ENCODE measurements at places on chromosomes 2 and 18.

DNA sequence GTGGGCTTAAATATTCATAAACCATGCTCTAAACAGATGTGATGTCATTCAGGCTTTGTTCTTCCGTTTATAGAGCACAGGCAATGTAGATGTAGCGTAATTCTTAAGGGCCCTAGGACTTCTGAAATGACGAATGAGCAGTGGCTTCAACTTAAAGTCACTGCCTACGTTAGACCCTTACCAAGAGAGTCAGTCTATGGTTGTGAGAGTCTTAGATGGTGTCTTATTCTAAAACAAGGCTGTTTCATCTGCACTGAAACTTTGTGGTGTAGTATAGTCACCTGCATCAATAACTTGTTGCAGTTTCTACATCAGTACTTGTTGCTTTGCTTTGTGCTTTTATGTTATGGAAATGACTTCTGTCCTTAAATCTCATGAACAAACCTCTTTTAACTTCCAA lies 56.0 kb downstream of the PIK3C3 start:
- no peak for DNase-seq

DNA sequence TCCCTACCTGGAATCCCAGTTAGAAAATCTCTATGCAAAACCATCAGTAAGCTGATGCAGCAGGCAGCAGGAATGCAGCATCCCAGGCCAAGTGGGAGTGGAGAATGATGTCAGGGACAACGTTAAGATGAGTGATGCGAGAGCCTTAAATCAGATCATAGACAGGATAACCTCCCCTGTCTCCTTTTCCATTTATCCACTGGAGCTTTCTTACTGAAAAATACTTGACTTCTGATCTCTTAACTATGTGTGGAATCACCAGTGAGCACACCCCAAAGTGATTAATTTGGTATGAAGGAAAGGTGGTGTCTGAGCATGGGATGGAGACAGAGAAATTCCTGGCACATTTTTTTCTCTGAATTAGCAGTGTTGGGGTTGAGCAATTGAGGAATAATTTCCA lies 98.0 kb downstream of the RND3 start:
- DNase-seq = no peak

GRCh38 chr2:48668992-48669391 lies 51.3 kb downstream of the GTF2A1L start:
- DNase-seq = no peak

- DNase-seq = no peak
Measured at GRCh38 chr2:48467637-48468036, 62.3 kb upstream of the STON1 start.

DNA sequence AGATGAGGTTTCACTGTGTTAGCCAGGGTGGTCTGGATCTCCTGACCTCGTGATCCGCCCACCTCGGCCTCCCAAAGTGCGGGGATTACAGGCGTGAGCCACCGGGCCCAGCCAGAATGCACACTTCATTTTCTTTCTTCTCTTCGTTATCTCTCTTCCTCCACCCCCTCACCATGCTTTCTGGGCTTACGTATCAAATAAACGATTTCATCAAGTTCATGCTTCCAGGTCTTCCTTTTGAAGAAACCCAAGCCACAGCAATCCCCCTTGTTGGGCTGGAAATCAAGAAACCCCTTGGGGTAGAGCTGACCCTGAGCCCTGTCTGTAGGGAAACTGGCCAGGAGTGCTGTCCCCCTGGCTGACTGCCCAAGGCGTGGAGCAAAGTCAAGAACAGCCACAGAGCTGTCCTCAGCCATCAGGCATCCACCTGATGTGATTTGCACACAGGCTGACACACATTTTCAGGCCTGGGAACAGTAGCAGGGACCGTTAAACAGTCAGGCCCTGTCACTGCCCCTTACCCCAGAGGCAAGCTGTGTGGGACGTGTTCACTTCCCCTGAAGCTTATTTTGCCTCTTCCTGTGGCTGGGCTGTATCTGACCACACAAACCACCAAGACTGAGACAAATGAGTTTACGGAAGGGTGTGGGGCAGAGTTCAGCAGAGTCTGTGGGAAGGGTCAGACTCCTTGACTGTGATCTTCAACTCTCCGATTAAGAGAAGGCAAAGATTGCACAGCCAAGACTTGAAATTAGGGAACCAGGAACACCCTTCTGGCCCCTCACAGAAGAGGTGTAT lies 15.1 kb upstream of the NMUR1 start:
- DNase-seq = no peak

- DNase-seq = peak; percentile 69
Measured at GRCh38 chr18:37393945-37394609, 171.5 kb downstream of the CELF4 start.

GRCh38 chr18:374721-375168 lies 106.9 kb upstream of the THOC1 start:
- no peak for DNase-seq

DNA sequence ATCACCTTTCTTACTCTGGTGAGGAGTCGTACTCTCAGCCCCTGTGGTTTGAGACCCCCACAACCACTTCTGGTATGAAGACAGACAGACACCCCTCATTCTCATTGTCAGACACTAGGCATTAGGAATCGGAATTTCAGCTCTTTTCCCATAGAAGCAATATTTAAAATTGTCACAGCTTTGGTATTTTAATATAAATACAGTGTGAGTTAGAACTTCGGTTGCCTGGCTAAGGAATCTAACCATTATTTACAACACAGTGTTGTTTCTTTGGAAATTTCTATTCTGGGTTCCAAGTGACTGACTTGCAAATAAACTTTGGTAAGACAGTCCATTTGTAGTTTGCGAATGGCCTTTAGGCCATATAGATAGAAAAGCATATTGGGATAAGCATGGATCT lies 318.1 kb downstream of the PARD3B start:
- DNase-seq = no peak

DNA sequence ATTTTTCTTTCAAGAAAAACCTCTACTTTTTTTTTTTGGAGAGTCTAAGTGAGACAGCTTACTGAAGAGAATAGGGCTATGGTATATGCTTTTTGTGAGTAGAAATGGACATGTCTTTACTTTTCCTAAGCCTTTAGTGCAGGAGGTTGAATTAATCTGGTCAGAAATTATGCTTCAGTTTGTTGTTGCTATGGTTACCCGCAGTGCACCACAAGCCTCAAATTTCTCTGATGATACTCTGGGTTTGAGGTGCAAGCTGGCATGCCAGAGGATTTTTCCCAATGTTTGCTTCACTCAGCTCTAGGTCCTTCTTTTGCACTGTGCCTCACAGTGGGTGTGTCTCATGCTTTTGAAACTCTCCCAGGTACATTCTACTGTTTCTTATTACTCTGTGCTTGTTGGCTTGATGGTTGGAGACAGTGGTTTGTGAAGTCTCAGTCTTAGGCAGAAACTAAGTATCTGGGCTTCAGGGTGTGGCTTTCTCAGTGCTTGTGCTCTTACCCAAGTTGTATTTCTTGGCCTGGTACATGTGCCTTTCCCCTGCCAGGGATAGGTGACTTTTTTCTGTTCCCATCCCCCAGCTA lies 278.3 kb downstream of the RBM43 start:
- DNase-seq = no peak

DNA sequence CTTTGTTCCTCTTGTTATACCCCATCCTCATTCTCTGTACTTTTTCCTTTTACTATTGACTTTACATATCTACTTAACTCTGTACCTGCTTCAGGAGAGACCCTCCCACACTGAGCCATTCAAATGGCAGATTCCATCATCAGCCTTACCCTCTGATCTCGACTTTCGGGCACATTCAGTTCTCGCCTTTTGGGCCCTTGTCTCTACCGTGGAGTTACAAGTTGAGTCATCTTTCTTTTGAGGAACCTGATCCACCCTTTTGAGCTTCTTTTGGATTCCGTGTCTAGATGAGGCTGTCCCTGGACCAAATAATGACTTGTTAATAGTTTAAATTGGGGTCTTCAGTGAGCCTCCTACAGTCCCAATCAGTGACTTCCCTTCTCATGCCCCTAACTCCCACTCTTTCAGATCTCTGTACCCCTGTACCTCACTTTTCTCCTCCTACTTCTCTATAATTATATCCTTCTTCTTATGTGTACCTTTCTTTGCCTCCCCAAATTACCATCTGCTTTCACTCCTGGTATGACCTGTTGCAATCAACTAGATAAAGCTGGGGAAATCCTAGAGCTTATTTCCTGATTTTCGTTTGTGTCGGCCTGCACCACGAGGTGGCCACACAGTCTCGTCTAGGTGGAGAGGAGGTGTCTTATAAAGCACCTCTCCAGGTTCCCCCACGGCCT lies 17.2 kb downstream of the SP110 start:
- DNase-seq = no peak

- DNase-seq = no peak
Measured at GRCh38 chr2:234275515-234275914, 221.4 kb downstream of the ARL4C start.

GRCh38 chr2:197121756-197122385 lies 188.7 kb downstream of the ANKRD44 start:
- no peak for DNase-seq
